ENCODE measurements at places on chromosomes 4 and X. TPM values are rescaled to one million over a fixed set of nuclear protein-coding genes. Genes with fewer than 3 reads are reported as not detected.

- no peak for DNase-seq
Observed at GRCh38 chrX:136097871-136098805, 49.2 kb upstream of the FHL1 start.

AKAP4 gene
- not detected for total RNA-seq

- DNase-seq: no peak
Observed at GRCh38 chr4:83870328-83870950, 334.5 kb downstream of the GPAT3 start.

DNA sequence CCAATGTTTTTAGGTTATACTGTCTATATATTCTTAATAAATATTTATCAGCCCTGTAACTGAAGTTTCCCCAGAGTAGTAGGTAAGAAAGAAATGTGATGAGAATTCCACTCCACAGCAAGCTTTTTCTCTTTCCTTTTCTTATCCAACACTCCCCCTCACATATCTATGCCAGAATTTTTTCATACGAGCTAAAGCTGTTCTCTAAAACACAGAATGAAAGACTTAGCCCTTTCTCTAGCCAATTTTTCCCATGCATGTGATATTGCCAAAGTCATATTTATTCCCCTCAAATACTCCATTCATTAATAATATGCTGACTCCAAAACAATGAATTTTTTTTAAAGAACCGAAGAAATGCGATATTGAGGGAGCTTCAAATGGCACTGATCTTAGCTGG lies 32.3 kb downstream of the VEGFC start:
- peak; percentile 18 for DNase-seq

GRCh38 chr4:136314686-136315085 lies 1217.6 kb downstream of the PCDH18 start:
- DNase-seq: no peak

DNA sequence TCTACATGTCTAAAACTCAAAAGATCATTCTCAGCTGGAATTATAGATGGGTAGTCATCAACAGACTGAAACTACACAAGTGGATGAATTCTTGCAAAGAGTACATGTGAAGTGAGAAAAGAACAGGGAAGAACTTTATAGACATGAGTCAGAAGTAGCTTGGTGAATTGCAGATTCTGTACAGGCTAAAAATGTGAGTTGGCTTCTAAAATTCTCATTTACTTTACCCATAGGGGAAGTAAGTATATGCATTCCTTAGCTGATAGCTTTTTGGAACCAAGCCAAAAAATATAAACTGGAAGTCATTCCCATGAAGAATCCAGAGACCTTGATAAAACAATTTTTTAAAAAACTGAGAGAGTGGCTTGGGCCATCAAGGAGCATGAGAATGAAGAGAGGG lies 584.2 kb upstream of the FTHL17 start:
- no peak for DNase-seq

- no peak for DNase-seq
Observed at GRCh38 chr4:110075083-110075738, 123.2 kb downstream of the ELOVL6 start.

GAGE12J gene
- total RNA-seq: not detected

GRCh38 chr4:77308843-77309242 lies 151.8 kb downstream of the CCNG2 start:
- peak; percentile 38 for DNase-seq

DNA sequence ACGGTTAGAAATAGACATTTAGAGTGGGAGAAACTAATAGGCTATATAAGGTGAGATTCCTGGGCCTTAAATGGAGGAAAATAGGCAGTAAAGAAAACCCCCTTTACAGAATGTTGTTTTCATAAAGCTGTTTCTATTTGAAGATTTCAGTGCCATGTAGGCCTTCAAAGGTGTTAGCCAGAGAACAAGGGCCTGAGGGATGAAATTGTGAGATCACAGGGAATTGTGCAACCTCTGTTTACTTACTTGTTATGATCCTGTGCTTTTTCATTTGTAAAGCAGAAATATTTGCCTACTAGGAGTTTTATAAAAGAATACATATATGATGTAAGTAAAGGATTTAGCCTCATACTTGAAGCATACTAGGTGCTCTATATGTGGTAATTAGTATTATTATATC lies 272.9 kb upstream of the ARX start:
- DNase-seq: no peak

DNA sequence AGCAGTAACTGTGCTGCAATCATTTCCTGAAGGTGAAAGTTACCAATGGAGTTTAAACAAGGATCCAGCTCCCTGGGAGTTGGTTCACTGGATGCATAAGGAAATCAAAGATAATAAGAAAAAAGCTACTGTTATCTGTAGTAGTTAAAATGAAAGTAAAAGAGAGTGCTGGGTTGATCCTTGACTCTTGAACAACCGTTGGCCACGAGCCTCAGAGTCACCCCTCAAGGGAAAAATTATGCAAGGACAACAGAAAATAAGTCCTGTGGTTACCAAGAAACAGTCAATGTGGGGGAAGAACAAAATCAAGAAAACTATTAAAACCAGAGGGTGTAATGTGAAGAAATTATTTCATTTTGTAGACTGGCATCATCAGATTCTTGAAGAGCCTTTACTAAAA lies 49.7 kb upstream of the DDIT4L start:
- DNase-seq: peak; percentile 3

DNA sequence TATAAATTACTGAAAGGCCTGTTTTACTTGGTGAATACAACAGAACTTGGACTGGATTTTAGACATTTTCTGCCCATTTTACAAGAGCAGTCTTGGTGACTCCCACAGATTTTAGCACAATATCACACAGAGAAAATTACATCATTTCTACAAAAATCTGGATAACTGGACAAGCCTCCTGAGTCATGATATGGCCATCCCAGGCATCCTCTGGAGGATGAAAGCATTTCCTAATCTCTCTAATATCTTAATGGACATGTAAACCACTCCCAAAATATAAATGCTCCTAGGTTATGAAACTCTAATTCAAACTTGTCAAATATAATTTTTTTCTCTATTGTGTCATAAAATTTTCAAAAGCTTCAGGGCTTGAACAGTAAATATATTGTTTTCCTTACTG lies 1170.8 kb upstream of the PCDH7 start:
- no peak for DNase-seq

PNMA5 gene
- total RNA-seq: not detected

WAS gene
- total RNA-seq: 0.84 TPM
